Neural crest cell (in vitro differentiated cells): ENCODE measurements at places on chromosomes 2 and 18. TPM values are rescaled to one million over a fixed set of nuclear protein-coding genes. Genes with fewer than 3 reads are reported as not detected.

- DNase-seq = no peak
- H3K4me3 ChIP-seq = no peak overlapping the region
- no peaks in the 10 kb centered on the region for H3K27me3 ChIP-seq
- H3K27ac ChIP-seq = no peak overlapping the region
- no peaks in the 10 kb centered on the region for H3K36me3 ChIP-seq
Measured at GRCh38 chr2:169066897-169067296, 2.5 kb upstream of the DHRS9 start.

Gene METTL8
- 21.6 and 27.7 TPM in 2 replicates for total RNA-seq

Gene COL4A3
- not detected in 2 replicates for total RNA-seq

GRCh38 chr2:33426666-33427231 lies 49.7 kb upstream of the RASGRP3 start:
- H3K4me3 ChIP-seq = no peak overlapping the region
- H3K36me3 ChIP-seq = no peaks in the 10 kb centered on the region
- no peak for DNase-seq
- H3K4me1 ChIP-seq = no peaks in the 10 kb centered on the region
- no peaks in the 10 kb centered on the region for H3K27me3 ChIP-seq

DNA sequence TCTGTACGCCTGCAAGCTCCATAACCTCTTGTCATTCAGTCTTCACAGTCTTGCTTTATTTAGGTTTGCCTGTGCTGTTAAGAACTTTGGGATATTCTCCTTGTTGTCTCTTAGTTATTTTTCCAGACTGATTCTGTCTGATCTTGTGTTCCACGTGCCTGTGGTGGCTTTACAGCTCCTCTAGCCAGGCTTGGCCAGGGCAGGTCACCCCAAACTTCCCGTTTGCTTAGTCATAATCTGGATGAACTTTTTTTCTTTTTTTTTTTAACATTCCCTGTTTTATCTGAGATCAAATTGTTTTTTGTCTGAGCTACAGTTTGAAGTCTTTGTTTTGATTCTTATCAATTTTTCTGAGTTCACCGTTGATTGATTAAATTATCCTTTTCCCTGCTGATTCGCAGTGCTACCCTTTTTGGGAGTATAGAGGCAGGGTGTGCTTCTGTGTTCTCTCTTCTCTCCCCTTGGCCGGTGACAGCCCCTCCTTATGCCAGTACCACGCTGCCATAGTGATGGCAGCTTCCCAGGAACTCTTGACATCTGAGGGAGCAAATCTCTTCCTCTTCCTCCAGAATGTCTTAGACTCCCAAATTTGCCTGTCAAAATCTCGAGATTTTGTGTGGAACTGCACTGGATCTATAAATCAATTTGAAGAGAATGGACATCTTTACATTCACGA lies 2.5 kb downstream of the SP100 start:
- no peak overlapping the region for H3K27ac ChIP-seq
- no peak overlapping the region for H3K4me3 ChIP-seq
- H3K36me3 ChIP-seq = no peaks in the 10 kb centered on the region
- no peak for DNase-seq
- peaks cover 20% of the 10 kb centered on the region for H3K27me3 ChIP-seq

- no peak for DNase-seq
- H3K27me3 ChIP-seq = no peaks in the 10 kb centered on the region
- no peaks in the 10 kb centered on the region for H3K36me3 ChIP-seq
Measured at GRCh38 chr2:8367833-8368232, 314.0 kb upstream of the ID2 start.

Gene MOCOS
- 2.6 TPM in 2 replicates for total RNA-seq
